ENCODE measurements at places on chromosomes 16 and 17.

DNA sequence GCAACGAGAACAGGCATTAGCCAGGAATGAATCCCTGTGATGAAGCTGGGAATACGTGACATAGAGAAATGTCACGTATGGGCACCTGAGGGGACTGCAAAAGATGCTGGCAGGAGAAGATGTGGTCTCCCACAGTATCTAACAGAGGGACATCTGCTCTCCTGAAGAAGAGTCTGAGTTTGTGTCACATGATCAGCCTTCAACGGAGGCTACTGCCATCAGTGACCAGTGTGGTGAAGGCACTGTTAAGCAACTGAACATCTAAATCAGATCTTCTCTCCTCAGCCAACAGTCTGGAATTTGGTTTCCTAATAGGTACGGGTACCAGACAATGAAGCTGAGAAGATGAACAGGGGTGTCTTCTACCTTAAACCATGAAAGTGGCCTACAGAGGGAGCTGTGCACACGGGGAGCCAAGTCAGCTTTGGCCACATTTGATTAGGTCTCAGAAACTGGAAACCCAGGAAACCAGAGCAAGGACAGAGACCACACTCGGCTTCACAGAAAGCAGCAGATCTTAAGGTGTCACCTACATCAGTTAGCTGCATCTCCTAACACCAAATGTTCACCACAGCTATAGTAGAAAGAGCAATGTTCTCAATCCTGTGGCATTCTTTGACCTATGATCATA, 41.8 kb downstream of the BRD7 start:
- no peak overlapping the region for H3K27ac ChIP-seq
- no peak for DNase-seq
- no peaks in the 10 kb centered on the region for H3K36me3 ChIP-seq
- H3K27me3 ChIP-seq, result no peaks in the 10 kb centered on the region

- no peaks in the 10 kb centered on the region for H3K4me1 ChIP-seq
- H3K27me3 ChIP-seq, result no peaks in the 10 kb centered on the region
- no peak overlapping the region for H3K4me3 ChIP-seq
- no peak for DNase-seq
- H3K36me3 ChIP-seq, result no peaks in the 10 kb centered on the region
These were observed 33.8 kb downstream of the ESRP2 start for GRCh38 chr16:68202091-68202519.

DNA sequence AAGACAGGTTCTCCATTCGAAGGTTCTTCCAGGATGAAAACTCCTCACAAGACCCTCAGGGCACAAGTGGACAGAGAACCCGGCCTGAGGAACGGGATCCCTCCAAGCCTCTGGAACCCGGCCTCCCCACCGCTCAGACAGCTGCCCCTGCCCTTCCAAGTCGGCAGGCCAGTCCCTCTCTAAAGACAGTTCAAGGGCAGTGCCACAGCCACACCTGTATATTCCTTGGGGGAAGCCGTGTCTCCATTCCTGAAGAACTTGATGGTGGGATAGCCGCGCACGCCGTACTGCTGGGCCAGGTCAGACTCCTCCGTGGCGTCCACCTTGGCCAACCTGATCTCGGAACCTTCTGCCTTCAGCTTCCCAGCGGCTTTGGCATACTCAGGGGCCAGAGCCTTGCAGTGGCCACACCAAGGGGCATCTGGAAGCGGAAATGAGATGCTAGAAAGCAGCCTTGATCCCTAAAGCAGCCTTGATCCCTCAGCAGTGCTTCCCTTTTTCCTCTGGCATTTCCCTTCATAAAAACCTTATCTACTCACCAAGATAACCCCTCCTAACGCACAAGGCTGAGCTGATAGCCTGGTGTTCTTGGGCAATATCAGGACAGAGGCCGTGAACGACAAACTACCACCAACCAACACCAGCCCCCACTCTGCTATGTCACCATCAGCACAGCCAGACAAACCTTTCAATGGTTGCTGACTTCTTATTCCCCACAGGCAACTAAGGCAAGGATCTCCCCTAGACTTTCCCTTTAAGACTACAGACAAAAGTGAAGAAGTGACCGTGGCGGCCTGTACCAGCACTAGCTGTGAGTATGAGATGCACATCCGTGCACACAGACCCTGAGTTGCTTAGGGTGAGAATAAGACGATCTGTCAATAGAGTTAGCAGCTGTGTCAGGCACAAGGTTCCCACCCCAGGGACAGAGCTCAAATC, 1.1 kb downstream of the P4HB start:
- peaks cover 62% of the 10 kb centered on the region for H3K4me1 ChIP-seq
- peak overlapping the region; percentile 53 for H3K4me3 ChIP-seq
- H3K27me3 ChIP-seq, result no peaks in the 10 kb centered on the region
- H3K36me3 ChIP-seq, result peaks cover 46% of the 10 kb centered on the region
- H3K27ac ChIP-seq, result peak overlapping the region; percentile 93

GRCh38 chr17:3983606-3984484, 19.6 kb upstream of the ATP2A3 start:
- DNase-seq, result no peak
- H3K4me3 ChIP-seq, result no peak overlapping the region
- H3K27ac ChIP-seq, result peak overlapping the region; percentile 22
- H3K4me1 ChIP-seq, result no peaks in the 10 kb centered on the region

Data from adrenal gland (tissue), 19 donors.